Stimulated activated CD8-positive, alpha-beta memory T cell treated with anti-CD3 and anti-CD28 coated beads, Interleukin-15, amount 100 ng/mL, for 4 hours (primary cell): ENCODE measurements at places on chromosomes 6 and 20.

GRCh38 chr6:108465098-108465495, 95.6 kb upstream of the FOXO3 start:
- no peak for DNase-seq

GRCh38 chr6:25652007-25652515, at the start of gene SCGN:
Gene SCGN (plus strand): TSS chr6:25652215. CDS start chr6:25652404, 189 bp downstream.
- DNase-seq = no peak

- DNase-seq = no peak
Observed at GRCh38 chr20:64035066-64035932, 683 bp upstream of the C20orf204 start.

DNA sequence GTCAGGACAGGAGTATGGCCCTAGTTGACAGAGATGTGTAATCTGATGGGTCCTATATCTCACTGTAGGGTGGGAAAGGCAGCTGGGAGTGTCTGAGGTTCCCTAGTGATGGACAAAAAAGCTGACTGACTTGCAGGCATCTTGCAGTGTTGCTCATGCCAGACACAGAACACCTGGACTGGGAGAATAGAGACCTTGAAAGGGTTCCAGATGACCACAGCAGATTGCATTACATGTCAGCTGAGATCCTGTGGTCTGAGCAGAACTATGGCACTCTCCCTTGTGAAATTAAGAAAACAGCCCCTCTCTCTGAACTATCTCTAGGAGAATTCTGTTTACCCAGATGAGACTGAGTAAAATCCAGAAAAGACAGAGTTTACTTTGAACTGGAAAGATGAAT, 212.6 kb upstream of the MAN1A1 start:
- no peak for DNase-seq

DNA sequence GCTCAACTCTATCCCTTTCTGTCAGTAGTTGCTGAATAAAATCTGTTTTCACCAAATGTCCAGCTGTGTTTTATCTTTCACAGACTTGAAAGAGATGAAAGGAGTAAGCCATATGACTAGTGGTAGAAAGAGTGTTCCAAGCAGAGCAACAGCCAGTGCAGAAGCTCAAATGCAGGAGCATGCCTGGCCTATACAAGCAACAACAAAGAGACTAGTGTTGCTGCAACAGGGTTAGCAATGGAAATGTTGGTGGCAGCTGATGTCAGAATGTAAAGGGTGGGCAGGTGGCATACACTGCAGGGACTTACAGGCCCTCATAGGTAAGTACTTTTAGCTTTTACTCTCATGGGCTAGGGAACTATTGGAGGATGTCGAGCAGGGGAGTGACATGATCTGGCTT, 5.2 kb upstream of the HINT3 start:
- DNase-seq = no peak

GRCh38 chr20:63268256-63268655, 4.4 kb upstream of the ARFGAP1 start:
- no peak for DNase-seq

DNA sequence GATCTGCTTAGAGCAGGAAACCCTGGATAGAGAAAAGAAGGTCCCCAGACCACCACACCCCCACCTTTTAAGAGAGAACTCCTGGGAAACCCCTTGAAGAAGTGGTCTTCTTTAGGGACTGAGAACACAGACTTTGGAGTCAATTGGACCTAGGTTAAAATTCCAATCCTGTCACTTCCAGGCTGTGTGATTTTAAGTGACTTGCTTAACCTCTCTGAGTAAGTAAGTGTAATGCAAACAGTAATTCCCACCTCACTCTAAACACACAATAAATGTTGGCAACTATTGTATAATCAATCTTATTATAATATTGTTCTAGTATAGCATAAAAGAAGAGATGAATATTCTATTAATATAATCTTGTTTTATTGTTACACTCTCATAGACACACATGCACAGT, 3.3 kb downstream of the TFEB start:
- no peak for DNase-seq

DNA sequence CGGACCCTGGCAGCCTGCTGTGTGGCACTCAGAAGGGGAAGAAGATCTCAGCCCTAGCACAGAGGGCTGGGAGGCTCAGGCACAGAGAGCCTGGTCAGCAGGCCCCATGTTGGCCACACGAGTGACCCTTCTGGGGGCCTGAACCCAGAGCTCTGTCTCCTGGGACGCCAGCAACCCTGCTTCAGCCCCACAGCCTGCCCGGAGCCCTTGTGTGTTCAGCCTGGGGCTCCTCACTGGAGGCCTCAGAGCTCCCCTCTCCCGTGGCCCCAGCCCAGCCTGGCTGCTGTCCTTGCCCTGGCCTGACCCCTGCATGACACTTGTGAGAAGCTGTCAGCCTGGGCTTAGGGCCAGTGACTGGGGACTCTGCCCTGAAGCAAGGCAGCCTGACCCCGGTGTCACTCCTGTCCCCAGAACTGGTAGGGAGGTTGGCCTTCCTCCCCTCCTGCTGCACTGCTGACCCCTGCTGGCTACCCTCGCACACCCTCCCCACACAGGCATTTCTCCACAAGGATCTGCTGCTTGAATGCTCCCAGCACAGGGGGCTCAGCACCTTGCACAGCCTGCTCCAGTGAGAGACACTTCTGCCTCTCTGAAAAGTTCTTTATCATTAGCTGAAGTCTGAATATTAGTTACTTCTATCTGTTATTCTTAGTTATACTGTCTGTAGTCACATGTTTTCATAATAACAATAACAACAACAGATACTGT, 15.4 kb upstream of the IP6K3 start:
- DNase-seq = no peak

DNA sequence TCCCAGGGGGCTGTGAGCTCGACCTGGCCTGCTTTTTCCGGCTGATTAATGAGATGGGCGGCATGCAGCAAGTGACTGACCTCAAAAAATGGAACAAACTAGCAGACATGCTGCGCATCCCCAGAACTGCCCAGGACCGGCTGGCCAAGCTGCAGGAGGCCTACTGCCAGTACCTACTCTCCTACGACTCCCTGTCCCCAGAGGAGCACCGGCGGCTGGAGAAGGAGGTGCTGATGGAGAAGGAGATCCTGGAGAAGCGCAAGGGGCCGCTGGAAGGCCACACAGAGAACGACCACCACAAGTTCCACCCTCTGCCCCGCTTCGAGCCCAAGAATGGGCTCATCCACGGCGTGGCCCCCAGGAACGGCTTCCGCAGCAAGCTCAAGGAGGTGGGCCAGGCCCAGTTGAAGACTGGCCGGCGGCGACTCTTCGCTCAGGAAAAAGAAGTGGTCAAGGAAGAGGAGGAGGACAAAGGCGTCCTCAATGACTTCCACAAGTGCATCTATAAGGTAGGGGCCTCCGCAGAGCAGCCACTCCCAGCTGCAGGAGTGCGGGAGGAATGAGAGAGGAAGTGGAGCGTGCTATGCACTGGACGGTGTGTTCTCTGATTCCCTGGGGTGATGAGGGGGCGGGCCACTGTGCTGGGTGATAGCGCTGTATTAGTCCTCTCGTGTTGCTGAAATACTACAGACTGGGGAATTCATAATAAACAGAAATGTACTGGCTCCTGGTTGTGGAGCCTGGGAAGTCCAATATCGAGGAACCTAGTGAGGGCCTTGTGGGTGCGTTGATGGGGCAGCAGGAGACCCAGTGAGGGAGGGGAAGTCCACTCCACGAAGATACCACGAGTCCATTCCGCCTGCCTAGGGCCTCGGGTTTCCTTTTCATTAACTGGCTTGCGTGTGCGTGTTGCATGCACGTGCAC, 161.7 kb downstream of the DTNBP1 start:
- no peak for DNase-seq
